M059J (cell line): ENCODE measurements at places on chromosomes 11 and 22. TPM values are rescaled to one million over a fixed set of nuclear protein-coding genes. Genes with fewer than 3 reads are reported as not detected.

CSF2RB gene
- total RNA-seq: 0.02 TPM in 1 of 2 replicates, not detected in the other

TEX54 gene
- total RNA-seq: not detected in 2 replicates

CSNK1E gene
- total RNA-seq: 67.0 and 99.4 TPM in 2 replicates

OR52H1 gene
- total RNA-seq: not detected in 2 replicates

P4HA3 gene
- 4.2 and 5.4 TPM in 2 replicates for total RNA-seq

FIBIN gene
- total RNA-seq: 0.05 TPM in 1 of 2 replicates, not detected in the other

MMP10 gene
- 0.37 TPM in 1 of 2 replicates, not detected in the other for total RNA-seq

PRR5L gene
- 72.9 and 81.1 TPM in 2 replicates for total RNA-seq

CD3E gene
- not detected in 2 replicates for total RNA-seq

ARVCF gene
- 4.8 and 5.1 TPM in 2 replicates for total RNA-seq

IFITM1 gene
- 1,883 and 3,156 TPM in 2 replicates for total RNA-seq
